ENCODE measurements at places on chromosomes 2 and 18.

- no peak for DNase-seq
These were observed 52.6 kb downstream of the ZAP70 start for GRCh38 chr2:97765933-97766332.

DNA sequence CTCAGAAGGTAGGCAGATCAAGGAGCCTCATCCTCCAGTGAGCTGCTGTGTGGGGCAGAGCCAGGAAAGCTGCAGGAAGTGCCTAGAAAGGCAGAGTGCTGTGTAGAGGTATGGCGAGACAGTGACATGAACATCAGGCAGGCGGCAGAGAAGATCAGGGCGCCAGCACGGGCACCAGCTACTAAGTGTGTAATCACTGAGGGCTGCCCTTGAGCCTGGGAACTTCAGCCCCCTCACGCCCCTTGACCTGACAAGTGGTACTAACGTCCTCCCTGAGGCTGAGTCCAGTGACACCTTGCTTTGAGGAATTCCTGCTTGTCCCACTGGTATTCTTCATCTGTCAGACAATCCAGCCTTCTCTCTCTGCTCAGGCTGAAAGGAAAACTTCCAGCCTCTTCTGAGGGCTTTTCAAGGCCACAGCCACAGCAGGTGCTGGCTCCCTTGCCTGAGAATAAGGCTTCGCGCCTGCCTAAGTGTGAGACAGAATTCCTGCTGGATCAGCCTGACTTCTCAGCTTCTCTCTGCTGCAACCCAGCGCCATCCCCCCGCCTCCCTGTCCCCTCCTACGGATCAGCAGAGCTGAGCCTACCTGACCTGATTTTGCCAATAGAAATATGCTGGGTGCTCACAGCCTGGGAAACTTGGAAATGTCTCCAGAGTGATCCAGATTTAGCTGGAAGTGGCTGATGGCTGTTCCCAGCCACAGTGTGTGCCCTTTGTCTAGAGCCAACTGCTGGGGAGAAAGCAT lies 148.0 kb downstream of the SMAD7 start:
- DNase-seq: no peak

GRCh38 chr2:71157124-71157793 lies 26.8 kb downstream of the MPHOSPH10 start:
- DNase-seq: peak; percentile 13

DNA sequence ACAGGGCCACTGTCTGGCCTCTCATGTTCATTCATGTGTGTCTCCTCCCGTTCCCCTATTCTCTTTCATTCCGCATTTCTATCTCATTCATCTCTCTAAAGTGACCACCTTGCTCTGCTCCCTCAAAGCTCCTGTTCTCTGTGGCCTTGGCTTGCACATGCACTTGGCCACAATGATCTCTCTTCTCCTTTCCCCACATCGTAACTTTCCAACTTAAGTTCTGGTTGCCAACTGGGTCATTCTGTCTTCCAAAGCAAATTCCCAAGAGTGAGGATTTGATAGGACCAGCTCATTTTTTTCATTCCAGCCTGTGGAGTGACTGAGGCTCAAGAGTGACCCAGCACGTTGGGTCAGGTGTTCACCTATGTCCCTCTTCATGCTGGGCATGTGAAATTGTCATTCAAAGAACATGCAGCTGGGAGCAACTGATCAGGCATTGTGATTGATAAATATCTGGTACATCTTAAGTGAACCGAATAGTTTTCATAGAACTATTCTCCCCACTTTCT lies 14.3 kb upstream of the ITGA6 start:
- no peak for DNase-seq

- no peak for DNase-seq
These were observed 9.0 kb upstream of the NPPC start for GRCh38 chr2:231935207-231935524.

DNA sequence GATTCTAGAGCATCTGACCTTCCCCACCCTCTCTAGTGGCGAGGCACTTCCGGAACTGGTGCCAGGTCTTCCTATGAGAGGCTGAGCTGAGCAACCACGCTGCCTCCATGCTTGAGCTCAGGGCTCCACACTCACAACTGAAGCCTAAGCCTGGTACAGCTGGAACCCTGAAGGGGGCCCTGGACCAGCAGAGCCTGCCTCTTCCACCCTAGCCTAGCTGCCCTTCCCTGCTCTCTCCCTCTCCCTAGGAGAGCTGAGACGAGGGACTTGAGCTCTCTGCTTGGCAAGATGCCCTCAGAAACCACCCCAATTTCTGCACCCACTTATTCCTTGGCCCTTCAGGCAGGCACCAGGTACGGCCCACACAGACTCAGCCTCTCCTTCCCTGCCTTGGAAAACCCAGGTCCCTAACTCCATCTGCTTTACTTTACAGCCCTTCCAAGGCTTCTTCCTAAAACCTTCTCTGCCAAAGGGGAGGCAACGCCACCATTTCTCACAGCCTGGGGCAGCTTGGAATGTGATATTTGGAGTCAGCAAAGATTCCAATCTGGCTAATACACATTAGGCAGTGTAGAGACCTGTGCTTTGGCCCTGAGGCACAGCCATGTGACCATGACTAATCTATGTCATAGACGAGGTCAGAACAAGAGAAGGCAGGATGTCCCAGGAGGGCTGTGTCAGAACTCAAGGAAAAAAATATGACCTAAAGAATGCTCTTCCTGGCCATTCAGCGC lies 18.8 kb downstream of the COX7A2L start:
- no peak for DNase-seq

GRCh38 chr18:10949655-10950054 lies 199.7 kb downstream of the PIEZO2 start:
- DNase-seq: no peak

- no peak for DNase-seq
These were observed 102.5 kb downstream of the EVA1A start for GRCh38 chr2:75458201-75458600.

DNA sequence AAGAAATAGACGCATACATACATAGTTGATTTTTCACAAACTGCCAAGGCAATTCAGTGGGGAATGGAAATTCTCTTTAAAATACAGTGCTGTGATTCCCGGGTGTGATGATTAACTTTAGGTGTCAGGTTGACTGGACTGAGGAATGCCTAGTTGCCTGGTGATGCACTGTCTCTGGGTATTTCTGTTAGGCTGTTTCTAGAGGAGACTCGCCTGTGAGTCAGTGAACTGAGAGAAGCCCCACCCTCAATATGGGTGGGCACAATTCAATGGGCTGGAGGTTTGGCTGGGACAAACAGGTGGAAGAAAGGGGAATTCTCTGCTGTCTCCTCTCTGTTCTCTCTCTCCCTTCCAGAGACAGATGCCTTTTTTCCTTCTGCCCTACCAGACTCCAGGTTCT lies 187.6 kb downstream of the ARHGAP28 start:
- DNase-seq: no peak

- DNase-seq: no peak
These were observed 20.0 kb downstream of the GREB1 start for GRCh38 chr2:11553661-11554398.

DNA sequence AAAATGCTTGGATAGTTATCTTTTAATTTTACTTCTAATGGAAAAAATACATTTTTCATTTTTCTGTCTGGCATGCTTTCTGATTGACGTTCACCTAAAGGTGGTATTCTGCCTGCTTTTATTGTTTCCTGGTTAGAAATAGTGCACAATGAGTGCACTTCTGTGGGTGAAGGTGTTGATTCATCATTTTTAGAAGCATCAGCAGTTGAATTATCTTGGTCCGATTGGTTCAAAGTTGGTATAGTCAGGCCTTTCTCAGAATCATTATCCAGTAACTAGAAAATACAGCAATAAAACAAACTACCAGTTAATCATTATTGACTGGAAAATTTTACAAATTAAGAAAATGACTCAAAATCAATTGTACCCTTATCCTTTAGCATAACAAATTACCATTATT lies 84.5 kb downstream of the STRADB start:
- no peak for DNase-seq

DNA sequence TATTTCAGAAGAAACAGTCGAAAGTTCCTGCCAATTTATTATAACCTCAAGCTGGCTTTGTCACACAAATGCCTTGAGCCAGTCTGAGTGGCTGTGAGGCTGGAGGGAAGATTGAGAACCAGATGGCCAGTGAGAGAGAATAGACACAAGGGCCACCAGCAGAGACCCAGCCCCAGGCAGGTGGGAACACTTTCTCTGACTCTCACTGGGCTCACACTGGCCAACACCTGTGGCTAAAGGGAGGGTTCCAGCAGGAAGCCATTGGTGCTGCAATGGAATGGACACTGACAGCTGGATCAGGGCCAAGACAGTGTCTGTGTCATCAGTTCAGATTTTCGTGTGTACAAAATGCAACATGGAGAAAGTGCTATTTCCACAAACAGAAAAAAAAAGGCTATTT lies 29.9 kb downstream of the LOXHD1 start:
- no peak for DNase-seq

DNA sequence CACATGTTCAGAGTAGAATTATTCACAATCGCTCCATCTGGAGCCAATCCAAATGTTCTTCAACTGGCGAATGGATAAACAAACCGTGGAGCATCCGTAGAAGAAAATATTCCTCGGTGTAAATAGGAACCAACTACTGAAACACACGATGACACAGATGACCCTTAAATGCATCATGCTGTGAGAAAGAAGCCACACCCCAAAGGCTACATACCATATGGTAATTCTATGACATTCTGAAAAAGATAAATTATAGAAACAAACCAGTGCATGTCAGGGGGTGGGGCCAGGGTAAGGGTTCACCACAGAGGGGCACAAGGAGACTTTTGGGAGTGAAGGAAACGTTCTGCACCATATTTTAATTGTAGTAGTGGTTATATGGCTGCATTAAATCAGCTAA lies 312.2 kb upstream of the SMIM21 start:
- DNase-seq: no peak

DNA sequence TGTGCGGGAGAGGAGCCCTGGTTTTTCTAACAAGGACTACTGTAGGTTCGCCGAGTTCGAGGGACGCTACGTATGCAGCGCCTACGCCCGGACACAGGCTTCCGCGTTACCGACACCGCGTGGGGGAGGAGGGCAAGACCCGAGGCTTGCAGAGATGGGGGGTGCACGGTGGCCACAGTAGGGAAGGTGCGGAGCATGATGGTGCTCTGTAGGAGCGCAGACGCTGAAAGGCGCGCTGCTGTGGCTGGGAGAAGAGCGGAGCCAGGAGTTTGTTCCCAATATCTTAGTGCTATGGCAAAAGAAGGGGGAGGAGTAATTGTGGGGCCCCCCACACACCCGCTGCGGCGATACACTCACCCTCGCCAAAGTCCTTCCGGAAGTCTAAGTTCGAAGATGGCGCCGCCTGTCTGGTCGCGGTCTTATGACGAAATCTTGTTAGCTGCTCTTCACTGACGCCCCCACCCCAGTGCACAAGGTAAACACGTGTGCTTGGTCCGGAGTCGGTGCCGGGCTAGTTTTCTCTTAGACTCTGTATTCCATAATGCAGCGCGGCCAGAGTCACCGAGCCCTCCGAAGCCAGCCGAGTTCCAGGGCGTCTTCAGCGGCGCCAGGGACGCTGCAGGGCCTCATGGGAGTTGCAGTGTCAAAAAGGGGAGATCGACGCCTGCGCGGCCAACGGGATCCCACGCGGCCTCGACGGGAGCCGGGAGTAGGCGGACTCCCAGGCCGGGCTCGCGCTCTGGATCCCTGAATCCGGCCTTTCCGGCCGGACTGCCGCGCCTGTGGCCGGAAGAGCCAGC lies at the start of gene GTF3C2:
Gene GTF3C2 (minus strand): TSS at position 383 of the 800 bp plus-strand sequence. CDS start 13,210 bp downstream, outside the sequence.
- peak; percentile 84 for DNase-seq

GRCh38 chr2:143730155-143730952 lies 601.1 kb downstream of the ARHGAP15 start:
- no peak for DNase-seq

- DNase-seq: no peak
These were observed 22.3 kb downstream of the KLF7 start for GRCh38 chr2:207143215-207144172.

- no peak for DNase-seq
These were observed 13.8 kb upstream of the RAB12 start for GRCh38 chr18:8595445-8595844.

DNA sequence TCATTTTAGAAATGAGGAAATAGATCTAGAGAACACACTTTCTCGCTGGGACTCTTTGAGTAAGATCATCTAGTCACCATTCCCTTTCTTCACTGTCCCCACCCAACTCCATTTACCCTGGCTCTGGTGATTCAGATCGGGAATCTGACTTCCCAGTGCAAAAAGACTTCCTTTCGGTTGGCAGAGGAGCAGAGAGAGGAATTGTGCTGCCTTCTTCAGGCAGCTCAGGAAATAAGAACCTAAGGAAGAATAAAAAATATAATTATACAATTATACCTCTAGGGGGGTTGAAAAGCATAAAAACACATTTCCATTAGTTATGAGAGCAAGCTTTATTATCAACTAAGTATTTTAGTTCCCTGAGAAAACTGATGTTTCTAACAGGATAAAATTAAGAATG lies 9.3 kb upstream of the MPP4 start:
- no peak for DNase-seq

Measured in NK-92 treated with Interleukin-12 subunit alpha and Interleukin-12 subunit beta, amount 100 ng/mL, for 24 hours (cell line).